Temporal lobe (tissue), 4 donors: ENCODE measurements at places on chromosomes 16 and 17. TPM values are rescaled to one million over a fixed set of nuclear protein-coding genes. Genes with fewer than 3 reads are reported as not detected.

HSF4 gene
- total RNA-seq, result 5.9 TPM

KRT33A gene
- total RNA-seq, result not detected

ENPP7 gene
- total RNA-seq, result not detected

PLEKHH3 gene
- 2.5 TPM for total RNA-seq

ALOX12B gene
- not detected for total RNA-seq

INTS2 gene
- 18.7 TPM for total RNA-seq

NPW gene
- 0.25 TPM for total RNA-seq

BCAS3 gene
- total RNA-seq, result 38.4 TPM

CA7 gene
- not detected for total RNA-seq

BAIAP2 gene
- total RNA-seq, result 20.2 TPM

TRIM47 gene
- 11.1 TPM for total RNA-seq
